ENCODE measurements at places on chromosomes 3 and 15.

DNA sequence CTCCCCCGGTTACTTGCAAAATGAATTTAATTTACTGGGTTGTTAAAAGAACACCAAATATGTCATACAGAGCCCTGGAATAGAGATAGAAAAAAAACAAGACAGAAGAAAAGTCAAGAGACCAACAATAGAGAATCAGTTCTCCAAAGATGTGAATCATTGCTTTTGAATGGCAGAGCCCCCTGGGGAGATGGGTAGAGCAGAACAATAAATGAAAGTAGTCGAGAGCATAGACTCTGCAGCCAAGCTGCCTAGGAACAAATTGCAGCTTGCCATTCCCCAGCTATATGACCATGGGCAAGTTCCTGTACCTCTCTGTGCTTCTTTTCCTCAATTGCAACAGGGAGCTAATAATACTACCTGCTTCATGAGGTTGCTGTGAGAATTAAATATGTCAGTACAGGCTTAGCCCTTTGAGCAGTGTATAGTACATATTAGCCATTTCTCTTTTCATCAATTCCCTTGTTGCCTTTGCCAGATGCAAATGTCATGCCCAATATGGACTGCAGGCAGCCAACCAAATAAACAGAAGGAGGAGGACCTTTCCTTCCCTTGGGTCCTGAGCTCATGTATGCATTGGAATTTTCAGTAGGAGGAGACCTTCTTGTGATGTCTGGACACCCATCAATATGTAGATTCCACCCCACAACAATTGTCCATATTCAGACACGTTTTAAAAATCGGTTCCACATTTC, 25.0 kb upstream of the BFSP2 start:
- DNase-seq: no peak

DNA sequence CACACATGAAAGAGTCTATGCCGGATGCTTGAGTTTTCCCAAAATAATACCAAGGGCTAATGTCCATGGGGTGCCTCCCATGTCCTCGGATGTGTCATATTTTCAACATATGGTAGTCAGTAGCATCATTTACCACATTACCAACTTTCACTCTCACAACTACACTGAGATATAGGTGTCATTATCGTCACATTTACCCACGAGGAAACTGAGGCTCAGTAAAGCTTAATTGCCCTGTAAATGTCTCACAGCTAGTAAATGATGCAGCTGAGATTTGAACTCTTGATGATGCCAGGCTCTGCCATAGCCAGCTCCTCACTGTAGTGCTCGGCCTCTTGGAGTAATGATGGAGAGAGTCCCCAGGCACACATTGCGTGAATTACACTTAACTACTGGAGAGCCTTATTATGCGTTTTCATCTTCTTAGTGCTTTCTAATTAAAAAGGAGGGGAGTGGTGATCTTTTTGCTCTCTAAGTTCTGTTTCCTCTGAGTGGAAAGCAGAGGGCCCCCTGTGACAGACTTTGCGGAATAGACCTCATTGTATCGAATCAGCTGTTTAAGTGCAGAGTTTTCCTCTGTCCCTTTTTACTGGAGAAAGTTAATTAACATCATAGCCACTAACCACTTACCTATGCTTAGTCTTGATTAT, 142.0 kb upstream of the SLCO3A1 start:
- DNase-seq: no peak

- no peak for DNase-seq
Observed at GRCh38 chr15:100682468-100682867, 80.1 kb downstream of the ASB7 start.

GRCh38 chr3:7573330-7573729, 712.4 kb downstream of the GRM7 start:
- no peak for DNase-seq

- DNase-seq: no peak
Observed at GRCh38 chr3:72753495-72753894, 94.8 kb downstream of the SHQ1 start.

GRCh38 chr3:178381971-178382448, 154.2 kb upstream of the KCNMB2 start:
- DNase-seq: no peak

GRCh38 chr3:89402051-89402450, 294.6 kb downstream of the EPHA3 start:
- DNase-seq: no peak

Data from cortex of kidney (tissue), 1 donor.